ENCODE measurements at places on chromosomes 6 and 20.
A peak's percentile ranks its signal among the peaks of the same experiment; 100 is the strongest.

DNA sequence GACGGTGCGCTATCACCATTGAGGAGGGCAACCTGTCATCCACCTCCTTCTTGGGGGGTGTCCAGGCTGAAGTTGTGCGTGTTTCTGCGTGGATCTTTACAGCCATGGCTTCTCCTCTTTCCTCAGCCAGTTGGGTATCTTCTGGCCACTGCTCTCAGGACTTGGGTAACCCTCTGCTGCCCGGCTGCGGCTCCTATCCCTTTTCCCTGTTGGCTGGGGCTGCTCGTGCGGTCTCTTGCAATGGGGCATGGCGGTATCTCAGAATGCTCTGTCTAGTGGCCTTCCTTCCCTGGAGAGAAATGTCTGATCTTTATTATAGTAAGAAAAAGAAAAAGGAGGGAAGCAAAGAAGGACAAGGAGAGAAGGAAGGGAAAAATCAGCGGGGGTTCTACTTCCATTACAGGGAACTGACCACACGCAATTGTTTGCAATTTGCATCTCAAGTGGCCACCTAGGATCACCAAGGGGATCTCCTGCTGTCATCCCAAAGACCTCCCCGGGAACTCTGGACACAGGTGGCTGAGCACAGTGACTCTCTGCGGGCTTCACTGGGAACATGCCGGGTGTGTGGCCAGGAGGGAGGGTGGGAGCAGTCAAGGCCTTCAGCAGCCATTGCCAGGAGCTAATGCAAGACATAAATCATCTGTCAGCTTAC, 60.8 kb downstream of the NPEPL1 start:
- H3K36me3 ChIP-seq: no peaks in the 10 kb centered on the region
- H3K4me3 ChIP-seq: no peak overlapping the region
- H3K27me3 ChIP-seq: peaks cover 7% of the 10 kb centered on the region
- no peak for DNase-seq
- no peak overlapping the region for H3K27ac ChIP-seq

DNA sequence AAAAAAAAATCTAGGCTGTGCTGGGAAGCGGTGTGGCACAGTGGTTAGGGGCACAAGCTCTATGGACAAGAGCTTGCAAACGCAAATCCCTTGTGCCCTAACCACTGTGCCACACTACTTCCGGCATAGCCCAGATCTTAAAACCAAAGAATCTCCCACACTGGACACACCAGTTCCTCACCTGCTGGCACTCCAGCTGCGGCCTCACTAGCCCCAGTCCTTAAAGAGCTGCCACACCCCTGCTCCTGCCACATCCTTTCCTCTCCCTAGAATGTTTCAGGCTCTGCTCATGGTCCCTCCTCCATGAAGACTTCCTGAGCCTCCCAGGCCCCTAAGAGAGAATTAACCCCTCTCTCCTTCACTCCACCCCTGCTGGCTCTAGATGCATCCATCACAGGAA, 71.8 kb upstream of the SRSF6 start:
- no peaks in the 10 kb centered on the region for H3K27me3 ChIP-seq
- DNase-seq: no peak
- no peaks in the 10 kb centered on the region for H3K4me1 ChIP-seq
- no peak overlapping the region for H3K4me3 ChIP-seq
- H3K27ac ChIP-seq: no peak overlapping the region

DNA sequence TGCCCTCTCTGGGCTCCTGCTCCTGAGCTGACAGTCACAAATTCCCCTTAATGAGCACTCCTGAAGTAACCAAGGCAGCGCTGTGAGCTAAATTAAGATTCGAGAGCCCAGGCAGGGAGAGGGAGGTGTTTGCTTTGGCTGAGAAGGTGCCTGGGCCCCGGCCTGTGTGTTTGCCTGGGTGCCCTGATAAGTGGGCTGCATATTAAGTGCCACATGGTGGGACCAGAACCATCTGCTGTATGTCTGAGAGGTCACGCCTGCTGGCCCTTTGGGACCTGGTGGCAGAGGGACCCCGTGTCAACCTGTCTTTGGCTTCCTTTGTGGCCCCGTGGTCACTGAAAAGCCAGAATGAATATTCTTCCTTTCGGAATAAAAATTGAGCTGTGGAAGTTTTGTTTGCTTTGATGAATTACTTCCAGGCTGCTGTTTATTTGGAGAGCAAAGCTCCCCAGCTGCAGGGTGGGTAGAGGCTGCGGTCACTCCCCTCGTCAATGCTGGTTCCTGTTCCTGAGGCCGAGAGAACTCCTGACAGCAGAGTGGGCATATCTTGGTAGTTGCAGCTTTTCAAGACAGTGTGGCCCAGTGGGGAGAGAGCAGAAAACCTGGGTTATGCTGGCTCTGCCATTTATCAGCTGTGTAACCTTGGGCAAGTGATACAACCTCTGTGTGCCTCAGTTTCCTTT, 17.5 kb upstream of the KCNK16 start:
- H3K36me3 ChIP-seq: no peaks in the 10 kb centered on the region
- DNase-seq: peak; percentile 35
- peak overlapping the region; percentile 45 for H3K27ac ChIP-seq
- no peaks in the 10 kb centered on the region for H3K27me3 ChIP-seq
- no peak overlapping the region for H3K4me3 ChIP-seq
- H3K4me1 ChIP-seq: peaks cover 15% of the 10 kb centered on the region

- no peaks in the 10 kb centered on the region for H3K4me1 ChIP-seq
- H3K4me3 ChIP-seq: no peak overlapping the region
- H3K36me3 ChIP-seq: peaks cover 9% of the 10 kb centered on the region
- H3K27me3 ChIP-seq: no peaks in the 10 kb centered on the region
Measured at GRCh38 chr6:137191236-137191635, 17.8 kb upstream of the IL22RA2 start.

DNA sequence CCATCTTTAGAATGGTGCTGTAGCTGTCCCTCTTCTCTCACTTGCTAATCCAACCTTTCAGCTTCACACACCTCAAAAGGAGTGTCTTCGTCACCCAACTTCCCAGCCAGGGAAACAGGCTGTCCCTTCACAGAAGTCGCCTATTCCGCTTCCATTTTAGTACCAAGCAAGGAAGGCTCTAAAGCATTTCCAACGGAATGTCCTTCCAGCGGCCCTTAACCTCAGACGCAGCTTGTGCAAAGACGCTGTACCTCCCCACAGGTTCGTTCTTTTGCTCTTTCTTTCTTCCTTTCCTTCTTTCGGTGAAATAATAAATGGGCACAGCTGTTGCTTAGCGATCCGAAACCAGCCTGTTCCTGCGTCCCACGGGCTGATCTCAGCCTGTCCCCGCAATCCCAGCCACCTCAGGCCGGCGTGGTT, 1.5 kb downstream of the PTPRT start:
- H3K36me3 ChIP-seq: no peaks in the 10 kb centered on the region
- DNase-seq: peak; percentile 37
- peaks cover 8% of the 10 kb centered on the region for H3K4me1 ChIP-seq
- peak overlapping the region; percentile 18 for H3K27ac ChIP-seq
- H3K27me3 ChIP-seq: peaks cover 12% of the 10 kb centered on the region

GRCh38 chr6:56525974-56526789, 116.5 kb downstream of the DST start:
- H3K27me3 ChIP-seq: no peaks in the 10 kb centered on the region
- H3K27ac ChIP-seq: peak overlapping the region; percentile 4
- H3K4me1 ChIP-seq: peaks cover 6% of the 10 kb centered on the region

- H3K4me1 ChIP-seq: no peaks in the 10 kb centered on the region
- H3K27ac ChIP-seq: no peak overlapping the region
- no peak for DNase-seq
- no peak overlapping the region for H3K4me3 ChIP-seq
- peaks cover 12% of the 10 kb centered on the region for H3K36me3 ChIP-seq
Measured at GRCh38 chr6:5718231-5718947, 288.3 kb downstream of the NRN1 start.

GRCh38 chr6:32816746-32817204, at the start of gene HLA-DOB:
Gene HLA-DOB (minus strand): TSS chr6:32817002. CDS start chr6:32816951, 51 bp downstream.
- no peak within 1 kb of the TSS for H3K4me3 ChIP-seq
- H3K27me3 ChIP-seq: no peaks in the 10 kb centered on the region
- H3K4me1 ChIP-seq: no peaks in the 10 kb centered on the region
- H3K36me3 ChIP-seq: no peaks in the 10 kb centered on the region

Measured in glutamatergic neuron (in vitro differentiated cells).